ENCODE measurements at places on chromosomes 3 and 15.

DNA sequence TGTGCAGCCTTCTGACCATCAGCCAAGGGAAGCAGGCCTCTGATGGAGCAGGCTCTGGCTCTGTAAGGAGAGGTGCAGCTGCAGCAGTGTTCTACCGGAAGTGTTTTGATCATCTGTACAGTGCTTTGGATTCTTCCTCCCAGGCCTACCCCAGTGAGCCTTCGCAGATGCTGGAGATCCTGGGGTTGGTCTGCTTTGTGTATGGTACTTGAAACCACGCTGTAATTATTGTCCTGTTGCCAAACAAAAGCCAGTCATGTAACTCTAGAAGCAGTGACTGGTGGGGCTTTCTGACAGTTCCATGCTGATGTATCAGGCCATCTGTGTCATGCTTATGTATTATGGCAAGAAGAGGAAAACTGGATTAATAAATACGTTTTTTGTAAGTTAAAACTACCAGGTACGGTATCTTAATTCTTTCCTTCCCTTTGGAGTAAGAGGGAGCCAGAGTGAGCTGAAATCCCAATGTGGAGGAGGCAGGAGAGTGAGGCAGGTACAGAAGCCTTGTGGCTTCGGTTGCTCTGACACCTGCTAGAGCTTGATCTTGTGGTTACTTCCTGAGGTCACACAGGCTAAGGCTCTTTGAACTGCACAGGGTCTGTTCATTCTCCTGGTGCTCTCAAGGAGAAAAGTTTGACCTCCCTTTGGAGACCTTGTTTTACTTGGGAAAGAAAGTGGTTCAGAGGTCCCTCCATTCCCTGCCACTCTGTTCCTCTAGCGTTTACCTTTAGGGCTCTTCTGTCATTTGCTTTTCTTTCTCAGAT, 3.7 kb downstream of the TMEM42 start:
- no peak for DNase-seq

DNA sequence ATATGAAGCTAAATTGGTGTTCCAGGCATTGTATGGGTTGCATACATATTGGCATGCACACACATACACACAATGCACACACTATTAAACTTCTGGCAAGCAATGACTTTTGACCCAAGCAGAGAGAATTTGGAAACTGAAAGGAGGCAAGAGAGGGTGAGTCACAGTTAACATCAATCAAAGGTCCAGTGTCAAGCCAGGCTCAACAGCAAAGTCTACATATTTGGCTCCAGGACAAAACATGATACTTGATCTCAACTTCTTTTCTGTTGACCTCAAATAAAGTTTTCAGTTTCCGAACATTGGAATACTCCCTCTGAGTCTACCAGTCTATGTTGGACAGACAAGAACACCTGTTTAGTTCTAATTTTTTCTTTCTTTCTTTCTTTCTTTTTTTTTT, 28.3 kb downstream of the IL12A start:
- DNase-seq: no peak

DNA sequence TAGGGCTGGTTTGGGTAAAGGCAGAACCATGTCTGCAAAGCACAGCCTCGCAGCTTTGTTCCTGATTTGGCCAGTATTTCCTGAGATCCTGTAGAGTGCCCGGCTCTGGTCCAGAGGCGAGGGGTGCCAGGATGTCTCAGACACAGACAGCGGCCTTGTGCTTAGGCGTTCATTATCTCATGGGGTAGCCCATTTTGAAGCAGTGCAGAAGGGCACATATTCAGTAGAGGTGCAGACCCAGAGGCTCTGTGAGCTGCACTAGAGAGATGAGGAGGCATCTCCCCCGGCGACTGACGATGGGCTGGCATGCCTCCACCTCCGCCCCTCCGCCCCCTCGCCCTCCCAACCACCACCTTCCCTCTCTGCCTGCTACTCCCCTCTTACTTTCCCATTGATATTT, 170.3 kb downstream of the CHDH start:
- DNase-seq: no peak

DNA sequence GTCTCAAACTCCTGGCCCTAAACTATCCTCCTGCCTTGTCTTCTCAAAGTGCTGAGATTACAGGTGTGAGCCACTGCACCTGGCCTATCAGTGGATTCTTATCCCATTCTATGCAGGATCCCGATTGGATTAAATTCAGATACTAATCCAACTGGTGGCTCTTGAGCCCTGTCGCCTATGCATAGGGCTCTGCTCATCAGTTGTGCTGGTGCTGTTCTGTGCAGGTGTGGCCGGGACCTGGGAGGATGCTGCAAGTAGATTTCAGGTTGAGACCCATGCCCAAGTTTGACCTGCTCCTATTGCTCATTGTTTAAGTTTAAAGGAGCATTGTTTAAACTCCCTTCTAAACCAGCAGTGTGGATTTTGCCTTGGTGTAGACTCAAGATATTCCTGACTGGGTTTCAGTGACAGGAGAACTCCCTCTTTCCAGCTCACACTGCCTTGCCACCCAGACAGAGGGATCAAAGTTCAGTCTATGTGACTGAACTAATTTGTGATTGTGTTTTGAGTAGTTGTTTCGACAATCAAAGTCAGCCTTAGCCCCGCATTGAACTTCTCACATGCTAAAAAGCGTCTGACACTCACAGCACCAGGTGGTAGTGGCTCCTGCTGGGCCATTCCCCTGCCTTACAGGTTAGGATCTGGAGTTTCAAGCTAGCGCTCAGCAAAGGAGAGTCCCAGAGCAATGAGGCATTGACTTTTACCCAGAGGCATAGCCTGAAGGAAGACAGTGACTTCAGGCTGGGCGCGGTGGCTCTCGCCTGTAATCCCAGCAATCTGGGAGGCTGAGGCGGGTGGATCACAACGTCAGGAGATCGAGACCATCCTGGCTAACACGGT, 45.0 kb upstream of the PIK3CB start:
- DNase-seq: no peak

DNA sequence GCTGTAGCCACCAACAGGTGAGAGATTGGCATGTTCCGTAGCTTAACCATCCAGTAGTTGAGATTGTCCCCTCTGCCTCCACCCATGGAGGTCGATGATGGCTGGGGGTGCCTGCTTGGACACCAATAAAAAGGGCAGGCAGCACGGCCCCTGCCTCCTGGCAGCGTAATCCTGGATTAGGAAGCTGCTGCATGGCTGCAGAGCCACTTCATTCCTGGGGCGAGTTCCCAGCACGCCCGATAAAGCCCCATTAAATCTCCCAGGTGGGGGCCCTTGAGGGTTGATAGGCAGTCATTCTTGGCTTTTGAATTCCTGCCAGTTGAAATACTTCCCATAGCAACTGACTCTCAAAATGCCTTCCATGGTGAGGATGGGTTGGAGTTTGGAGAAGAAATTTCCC, 67.8 kb downstream of the PLXNA1 start:
- no peak for DNase-seq

GRCh38 chr3:45043728-45044299, 17.7 kb downstream of the CLEC3B start:
- DNase-seq: no peak

- DNase-seq: no peak
Observed at GRCh38 chr3:11924518-11924917, 77.8 kb upstream of the TAMM41 start.

DNA sequence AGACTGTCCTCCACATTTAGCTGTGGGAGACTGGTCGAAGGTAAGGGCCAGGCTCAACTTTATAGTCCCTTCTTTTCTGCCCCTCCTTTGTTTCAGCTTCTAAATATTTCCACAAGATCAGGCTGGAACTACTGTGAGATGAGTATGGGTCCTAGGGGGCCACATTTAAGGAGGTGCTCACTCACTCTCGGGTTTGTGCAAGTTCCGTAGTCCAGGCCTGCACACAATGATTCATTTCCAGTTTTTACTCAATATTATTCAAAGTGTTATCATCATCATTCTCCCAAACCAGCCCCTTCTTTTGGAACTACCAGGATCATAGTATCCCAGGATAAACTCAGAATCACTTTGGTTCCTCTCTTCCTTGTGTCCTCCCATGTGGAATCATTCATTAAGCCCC, 289.1 kb downstream of the ADAMTSL3 start:
- no peak for DNase-seq

- no peak for DNase-seq
Observed at GRCh38 chr3:52887166-52887565, 10.2 kb downstream of the STIMATE start.

DNA sequence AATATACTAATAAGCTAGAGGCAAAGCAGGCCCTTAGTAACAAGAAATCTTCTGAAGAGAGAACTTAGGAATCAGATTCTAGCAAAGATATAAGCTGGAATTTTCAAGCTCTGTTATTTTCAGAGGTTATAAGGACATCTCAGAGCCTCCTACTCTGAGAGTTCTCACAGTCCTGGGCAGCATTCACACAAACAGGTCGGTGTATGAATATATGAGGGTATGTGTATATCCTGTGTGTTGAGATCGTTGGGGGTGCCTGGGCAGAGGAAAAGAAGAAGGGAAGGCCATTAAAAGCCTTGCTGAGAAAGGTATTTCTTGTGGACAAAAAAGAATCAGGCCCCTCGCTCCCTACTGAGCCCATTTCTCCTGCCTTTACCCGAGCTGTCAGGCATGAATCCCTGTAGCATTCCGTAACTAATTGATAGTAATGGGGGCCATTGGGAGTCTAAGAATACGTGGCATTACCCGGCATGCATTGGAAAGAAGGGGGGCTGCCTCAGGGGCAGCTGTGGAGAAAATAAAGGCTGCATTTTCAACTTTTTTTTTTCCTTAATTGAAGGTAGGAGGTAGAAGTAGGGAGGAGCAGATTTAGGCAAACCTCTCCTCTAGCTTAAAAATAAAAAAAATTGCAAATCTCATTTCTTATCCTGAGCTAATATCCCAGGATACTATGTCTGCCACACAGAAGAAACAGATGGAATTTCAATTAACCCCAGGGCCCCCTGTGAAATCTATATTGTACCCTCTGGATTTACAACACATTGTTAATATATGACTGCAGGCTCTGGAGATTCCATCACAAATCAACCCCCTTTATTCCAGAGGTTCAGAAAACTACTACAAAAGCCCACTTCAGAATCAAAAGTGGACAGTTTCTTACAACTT, 103.8 kb downstream of the GTPBP8 start:
- DNase-seq: no peak

GRCh38 chr15:75695634-75696310, 16.9 kb downstream of the CSPG4 start:
- no peak for DNase-seq

GRCh38 chr3:158568784-158569183, 2.2 kb upstream of the MLF1 start:
- DNase-seq: no peak

DNA sequence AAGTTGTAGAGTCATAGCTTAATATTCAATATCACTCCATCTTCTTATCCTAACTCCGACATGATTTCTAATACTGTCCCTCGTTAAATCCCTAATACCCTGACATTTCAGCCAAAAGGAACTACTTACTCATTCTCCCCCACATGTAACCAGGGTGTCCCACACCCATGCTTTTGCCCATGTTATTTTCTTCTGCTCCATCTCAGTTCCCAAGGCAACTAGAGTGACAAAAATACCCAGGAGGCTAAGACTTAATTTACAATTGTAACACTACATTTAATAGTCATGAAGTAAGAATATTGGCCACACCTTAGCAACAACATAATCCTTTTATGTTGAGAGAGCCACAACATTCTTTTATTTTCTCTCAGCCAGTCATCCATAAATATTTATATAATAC, 248.5 kb upstream of the TGFBR2 start:
- no peak for DNase-seq

DNA sequence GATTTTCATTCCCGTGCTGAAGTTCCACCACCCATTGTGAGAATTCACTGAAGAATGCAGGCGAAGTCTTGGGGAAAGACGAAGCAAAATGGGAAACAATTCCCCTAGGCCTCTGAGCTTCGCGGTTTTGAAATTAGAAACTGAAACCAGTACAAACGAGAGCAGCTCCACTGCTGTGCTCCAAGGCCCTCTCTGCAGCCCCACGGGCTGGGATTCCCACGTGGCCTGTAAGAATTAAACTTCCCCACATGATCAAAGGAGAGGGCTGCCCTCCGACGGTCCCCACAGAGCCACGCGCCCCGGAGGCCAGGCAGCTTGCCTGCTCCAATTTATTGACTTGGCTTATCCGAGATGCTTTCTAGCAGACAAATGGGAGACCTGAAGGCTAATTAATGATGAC, 144.0 kb downstream of the GREM1 start:
- DNase-seq: no peak

DNA sequence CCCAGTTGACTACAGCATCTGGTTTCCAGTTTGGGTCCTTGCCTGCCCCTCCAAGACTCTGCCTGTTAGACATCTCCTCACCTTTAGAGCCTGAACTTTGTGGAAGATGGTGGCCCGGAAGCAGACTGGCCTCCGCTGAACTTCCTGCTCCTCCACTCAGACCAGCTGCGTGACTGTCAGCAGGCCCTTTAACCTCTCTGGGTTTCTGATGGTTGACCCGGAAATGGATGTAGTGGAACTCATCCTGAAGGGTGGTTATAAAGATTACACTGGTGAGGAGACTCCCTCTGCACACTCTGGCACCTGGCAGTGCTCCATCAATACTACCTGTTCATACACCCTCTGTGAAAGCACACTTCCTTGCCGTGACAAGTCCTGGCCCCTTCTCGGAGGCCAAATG, 151.9 kb upstream of the TLE3 start:
- DNase-seq: no peak

DNA sequence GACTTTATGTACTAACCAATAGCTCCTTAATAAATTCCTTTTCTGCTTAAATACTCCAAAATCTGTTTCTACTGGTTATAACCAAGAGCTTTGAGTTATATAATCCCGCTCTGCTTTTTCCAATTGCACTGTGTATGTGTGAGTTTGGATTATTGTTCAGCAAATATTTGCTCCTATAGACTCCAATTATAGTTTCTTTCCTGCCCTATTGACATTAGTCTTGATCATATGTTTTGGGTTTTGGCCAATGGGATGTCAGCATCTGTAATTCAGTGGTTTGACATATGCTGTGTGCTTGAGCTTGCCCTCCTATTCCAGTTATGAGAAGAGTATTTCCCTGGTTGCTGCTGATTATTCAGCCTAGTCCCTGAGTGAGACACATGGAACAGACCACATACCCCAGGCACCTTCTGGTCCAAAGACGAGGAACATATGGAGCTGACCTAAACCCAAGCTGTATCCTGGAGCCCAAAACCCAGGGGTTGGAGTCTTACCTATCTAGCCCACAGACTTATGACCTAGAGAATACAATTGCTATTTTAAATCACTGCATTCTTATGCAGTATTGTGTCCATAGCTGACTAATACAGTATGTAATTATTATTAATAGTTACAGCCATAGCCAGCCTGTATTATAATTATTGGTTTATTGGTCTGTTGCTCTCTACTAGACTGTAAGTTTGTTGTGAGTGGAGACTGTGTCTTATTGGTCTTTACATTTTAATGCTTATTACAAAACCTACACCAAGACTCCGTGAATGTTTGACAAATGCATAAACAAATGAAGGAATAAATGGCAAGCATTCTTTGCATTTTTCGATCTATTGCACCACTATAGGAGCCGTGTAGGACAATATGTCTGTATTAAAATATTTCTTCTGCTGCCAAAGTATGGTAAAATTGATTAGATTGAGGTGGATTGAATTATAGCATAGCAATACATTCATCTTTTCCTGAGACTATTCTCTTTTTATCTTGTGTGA, 11.7 kb upstream of the ZNF280D start:
- DNase-seq: no peak

- DNase-seq: no peak
Observed at GRCh38 chr3:168696051-168696450, 600.3 kb upstream of the GOLIM4 start.

Data from activated T-helper 1 cell treated with anti-CD3 and anti-CD28 coated beads, Interleukin-12 subunit alpha, Interleukin-12 subunit beta, Interleukin-2, Interleukin-4 antibody, amounts not matched to agents 30 ng/mL and 10 ng/mL and 1 ng/mL, durations not matched to agents 14 hours and 24 hours and 36 hours (primary cell).